ENCODE measurements at places on chromosomes 16 and 17.

DNA sequence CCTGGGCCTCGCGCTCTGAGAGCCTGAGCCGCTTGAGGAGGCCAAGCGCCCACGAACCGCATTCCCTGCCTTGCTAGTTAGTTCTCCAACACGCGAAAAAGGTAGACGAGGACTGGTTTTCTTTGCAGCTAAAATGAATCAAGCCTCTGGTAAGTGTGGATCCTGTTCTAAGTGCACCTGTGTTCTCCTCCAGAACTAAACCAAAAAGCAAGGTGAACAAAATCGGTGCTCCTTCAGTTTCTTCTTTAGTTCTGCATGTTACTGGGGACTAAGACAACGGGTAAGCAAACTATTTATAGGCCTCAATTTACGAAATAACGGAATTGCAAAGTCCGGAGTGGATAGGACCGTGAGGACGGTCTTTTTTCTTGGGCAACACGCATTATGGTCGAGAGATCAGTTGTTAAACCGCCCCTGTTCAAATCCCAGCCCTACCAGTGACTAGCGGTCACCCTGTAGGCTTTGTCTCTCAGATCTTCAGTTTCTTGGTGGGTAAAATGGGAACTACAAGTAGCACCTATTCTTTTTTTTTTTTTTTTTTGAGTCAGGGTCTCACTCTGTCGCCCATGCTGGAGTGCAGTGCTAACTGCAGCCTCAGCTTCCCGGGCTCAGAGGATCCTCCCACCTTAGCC, 993 bp upstream of the ANKRD11 start:
- DNase-seq, result no peak

DNA sequence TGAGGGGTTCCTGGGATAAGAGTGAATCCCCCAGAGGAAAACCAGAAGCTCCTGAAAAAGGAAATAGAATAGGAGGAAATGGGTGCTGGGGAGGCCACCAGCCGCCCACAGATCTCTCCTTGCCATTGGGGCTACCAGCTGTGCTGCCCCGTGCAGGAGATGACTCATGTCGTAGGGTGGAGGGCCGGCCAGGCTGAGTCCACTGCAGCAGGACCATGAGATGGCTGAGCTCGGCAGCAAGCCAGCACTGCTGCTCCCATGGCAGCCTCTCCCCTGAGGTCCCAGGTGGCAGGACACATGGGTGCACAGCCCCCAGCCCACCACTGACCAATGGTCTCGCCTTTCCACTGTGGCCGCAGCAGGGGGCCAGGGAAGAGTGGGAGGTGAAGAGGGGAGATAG, 95.5 kb downstream of the GNAO1 start:
- no peak for DNase-seq

- no peak for DNase-seq
Observed at GRCh38 chr17:40454613-40454995, 11.4 kb downstream of the IGFBP4 start.

DNA sequence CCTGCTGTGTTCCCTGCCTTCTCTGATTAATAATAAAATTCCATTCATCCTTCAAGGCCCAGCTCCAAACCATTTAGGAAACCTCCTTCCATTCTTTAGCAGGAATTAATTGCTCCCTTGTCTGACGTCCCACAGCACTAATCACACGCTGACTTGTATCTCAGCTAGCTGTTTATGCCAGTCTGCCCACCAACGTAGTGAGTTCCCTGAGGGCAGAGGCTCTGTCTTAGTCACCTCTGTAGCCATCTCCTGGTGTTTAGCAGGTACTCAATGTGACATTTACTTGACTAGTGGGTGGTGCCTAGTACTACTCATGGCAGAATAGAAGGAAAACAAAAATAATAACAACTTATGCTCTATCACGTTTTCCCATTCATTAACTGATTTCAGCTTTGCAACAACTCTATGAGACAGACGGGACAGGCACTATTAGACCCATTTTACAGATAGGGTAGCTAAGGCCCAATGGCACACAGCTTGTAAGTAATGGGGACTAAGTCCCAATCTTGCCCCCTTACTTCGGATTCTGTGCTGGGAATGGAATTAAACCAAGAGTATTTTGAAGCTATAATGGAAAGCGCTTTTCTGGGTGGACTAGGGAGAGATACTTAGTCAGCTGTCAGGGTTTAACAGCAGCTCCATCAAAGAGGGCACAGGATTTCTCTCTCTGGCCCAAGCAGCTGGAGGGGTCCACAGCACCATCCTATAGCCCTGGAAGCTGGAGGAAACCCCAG, 931 bp upstream of the WIPF2 start:
- no peak for DNase-seq

DNA sequence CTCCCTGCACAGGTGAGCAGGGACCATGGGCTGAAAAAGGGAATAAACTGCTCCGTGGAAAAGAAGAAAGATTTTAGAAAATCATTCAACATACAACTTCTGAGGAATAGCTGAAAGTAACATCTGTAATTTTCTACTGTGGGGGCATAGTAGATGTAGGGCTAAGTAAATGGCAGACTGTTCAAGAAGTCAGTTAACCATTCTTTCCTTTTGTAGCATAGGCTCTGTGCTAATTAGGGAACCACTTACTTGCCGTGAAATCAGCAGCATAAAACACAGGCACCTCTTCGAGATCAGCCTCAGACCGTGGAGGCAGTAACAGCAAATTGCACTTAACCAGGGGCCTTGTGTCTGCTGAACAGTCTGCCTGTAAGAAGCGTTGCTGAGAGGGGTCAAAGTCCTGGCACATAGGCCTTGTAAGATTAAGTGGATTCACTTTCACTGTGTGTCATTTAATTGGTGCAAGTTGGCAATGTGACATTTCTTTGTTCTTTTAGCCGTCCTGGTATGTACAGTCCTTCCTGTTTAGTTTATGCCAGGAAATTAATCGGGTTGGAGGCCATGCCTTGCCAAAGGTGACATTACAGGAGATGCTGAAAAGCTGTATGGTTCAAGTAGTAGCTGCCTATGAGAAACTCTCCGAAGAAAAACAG, 10.4 kb downstream of the COG1 start:
- DNase-seq, result no peak

DNA sequence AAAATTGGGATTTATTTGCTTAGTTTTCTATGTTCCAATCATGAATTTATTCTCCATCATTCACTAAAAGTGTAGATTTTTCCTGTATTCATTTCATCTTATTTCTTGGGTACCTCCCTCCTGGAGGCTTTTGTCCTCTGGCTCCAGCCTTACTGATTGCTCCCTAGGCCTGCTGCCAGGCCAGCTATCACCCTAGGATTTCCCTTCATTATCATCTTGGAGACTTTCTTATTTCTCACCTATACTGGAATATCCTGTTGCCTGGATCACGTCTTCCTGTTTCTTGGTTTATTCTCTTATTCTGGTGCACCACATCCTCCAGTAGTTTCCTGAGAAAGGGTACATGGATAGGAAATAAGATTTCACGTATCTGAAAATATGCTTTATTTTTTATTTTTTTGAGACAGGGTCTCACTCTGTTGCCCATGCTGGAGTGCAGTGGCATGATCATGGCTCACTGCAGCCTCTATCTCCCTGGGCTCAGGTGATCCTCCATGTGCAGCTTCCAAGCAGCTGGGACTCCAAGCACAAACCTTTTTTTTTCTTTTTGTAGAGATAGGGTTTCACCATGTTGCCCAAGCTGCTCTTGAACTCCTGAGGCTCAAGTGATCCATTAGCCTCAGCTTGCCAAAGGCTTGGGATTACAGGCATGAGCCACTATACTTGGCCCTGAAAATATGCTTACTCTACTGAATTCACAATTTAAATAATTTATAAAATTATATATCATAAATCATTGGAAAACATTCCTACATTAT, 13.3 kb upstream of the KPNB1 start:
- DNase-seq, result no peak
